Heart right ventricle (tissue), 16 donors: ENCODE measurements at places on chromosomes 12 and 14. TPM values are rescaled to one million over a fixed set of nuclear protein-coding genes. Genes with fewer than 3 reads are reported as not detected.

The LALBA gene
- not detected for total RNA-seq

The CMA1 gene
- total RNA-seq = not detected

DNA sequence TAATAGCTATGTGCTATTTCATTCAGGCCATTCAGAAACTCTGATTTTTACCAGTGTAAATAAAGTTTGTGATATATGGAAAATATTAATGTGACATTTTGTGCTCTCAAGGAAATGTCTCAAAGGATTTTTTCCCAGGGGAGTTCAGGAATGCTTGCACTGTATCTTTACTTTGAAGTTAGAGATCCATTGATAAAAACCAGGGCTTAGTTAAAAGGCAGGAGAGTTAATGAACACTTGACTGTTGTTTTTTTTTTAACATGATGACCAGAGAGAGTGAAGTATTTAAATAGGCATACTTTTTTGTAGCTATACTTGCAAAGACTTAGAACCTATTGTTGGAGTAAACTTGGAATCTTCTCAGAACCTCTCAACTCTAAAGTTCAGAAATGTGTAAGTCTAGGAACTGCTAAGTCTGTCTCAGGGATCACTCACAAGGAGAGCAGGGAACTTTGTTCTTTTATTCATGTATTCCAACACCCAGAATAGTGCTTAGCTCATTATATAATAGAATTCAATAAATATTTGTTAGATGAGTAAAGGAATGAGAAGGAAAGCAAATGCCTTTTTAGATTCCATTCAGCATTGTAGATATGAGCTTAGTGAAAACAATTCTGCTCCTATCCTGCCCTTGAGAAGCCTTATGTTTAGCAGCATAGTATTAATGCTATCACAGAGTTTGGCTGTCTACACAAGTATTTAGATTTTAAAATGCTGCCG, 117.5 kb downstream of the DAAM1 start:
- H3K27ac ChIP-seq = peak overlapping the region; percentile 31
- H3K4me1 ChIP-seq = peaks cover 57% of the 10 kb centered on the region
- no peaks in the 10 kb centered on the region for H3K27me3 ChIP-seq
- DNase-seq = no peak
- H3K36me3 ChIP-seq = no peaks in the 10 kb centered on the region

GRCh38 chr12:63917864-63918799, 73.6 kb downstream of the SRGAP1 start:
- H3K27me3 ChIP-seq = no peaks in the 10 kb centered on the region
- H3K4me1 ChIP-seq = peaks cover 6% of the 10 kb centered on the region
- no peaks in the 10 kb centered on the region for H3K36me3 ChIP-seq
- no peak overlapping the region for H3K27ac ChIP-seq
- H3K4me3 ChIP-seq = no peak overlapping the region
